Cerebellar cortex (tissue), 1 donor: ENCODE measurements at places on chromosomes 4 and X.

GRCh38 chr4:10083331-10083771 is 33.2 kb downstream of the WDR1 start:
- DNase-seq: no peak

DNA sequence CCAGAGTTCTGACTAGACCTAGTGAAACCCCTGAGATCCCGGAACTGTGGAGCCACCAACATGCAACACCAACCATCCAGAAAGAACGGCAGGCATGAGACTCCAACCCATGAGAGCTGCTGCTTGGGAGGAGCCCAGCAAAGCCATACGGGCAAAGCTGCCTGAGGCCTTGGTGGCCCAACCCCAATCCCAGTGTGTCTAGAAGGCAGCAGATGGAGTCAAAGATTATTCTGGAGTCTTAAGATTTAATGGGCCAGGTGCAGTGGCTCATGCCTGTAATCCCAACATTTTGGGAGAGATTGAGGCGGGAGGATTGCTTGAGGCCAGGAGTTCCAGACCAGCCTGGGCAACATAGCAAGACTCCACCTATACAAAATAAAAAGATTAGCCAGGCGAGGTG is 49.2 kb upstream of the PDK3 start:
- DNase-seq: no peak

GRCh38 chr4:124173912-124174311 is 538.6 kb downstream of the ANKRD50 start:
- no peak for DNase-seq

DNA sequence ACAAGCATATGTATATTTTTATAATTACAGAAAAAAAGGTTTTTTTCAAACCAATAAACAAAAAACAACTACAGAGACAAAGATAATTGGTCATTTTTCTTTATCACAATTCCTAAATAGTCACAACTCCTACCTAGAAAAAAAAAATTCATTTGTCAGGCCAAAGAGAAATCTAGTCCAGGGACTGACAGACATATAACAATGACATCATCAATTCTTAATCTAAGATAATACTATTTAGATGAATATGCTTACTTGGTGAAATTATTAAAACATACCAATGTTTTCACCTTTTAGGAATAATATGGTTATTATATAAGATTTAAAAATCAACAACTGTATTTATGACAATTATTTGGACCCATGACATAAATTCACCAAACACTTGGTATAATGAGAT is 48.4 kb downstream of the CHM start:
- DNase-seq: no peak

GRCh38 chrX:18146954-18147353 is 73.7 kb downstream of the BEND2 start:
- no peak for DNase-seq

DNA sequence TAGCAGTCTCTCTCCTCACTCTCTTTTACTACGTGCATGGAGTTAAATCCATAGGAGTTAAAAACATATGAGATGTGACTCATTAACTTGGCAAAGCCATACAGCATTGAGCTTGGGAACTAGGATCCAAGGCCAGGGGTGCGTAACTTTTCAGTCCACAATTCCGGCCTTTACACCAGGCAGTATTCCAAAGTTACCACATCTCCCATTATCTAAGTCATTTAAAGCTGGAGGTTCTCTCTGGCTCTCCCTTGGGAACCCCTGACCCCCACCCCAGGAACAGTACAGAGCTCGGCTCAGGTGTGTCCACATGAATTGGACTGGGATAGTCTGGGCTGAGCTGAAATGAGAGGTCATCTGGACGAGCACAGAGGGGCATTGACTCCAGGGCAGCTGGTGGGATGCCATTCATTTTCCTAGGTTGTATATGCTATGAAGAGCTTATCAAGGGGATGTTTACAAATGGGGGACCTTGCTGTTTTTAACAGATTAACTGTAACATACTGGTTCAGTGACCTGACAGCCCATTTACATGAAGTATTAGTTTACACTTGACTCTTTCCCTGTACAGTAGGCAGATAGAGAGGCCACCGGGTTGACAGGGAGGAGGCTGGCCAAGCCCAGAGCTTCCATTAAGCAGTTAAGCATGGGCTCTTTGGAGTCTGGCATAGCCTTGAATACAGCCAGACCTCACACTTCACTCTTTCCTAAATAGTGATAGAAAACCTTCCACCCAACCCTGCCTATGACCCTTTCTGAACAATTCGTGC is 128.8 kb downstream of the RAB28 start:
- DNase-seq: no peak

- peak; percentile 27 for DNase-seq
Observed at GRCh38 chrX:12701628-12702027, 89.6 kb upstream of the PRPS2 start.

DNA sequence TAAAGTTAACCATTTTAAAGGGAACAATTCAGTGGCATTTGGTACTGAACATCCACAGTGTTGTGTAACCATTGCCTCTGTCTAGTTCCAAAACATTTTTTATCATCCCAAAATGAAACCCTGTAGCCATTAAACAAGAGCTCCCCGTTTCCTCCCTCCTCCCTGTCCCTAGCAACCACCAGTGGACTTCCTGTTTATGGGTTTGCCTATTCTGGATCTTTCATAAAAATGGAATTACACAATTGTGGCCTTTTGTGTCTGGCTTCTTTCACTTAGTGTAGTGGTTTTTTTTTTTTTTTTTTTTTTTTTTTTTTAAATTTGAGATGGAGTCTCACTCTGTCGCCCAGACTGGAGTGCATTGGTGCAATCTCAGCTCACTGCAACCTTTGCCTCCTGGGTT is 11.6 kb downstream of the RBMX2 start:
- DNase-seq: no peak

DNA sequence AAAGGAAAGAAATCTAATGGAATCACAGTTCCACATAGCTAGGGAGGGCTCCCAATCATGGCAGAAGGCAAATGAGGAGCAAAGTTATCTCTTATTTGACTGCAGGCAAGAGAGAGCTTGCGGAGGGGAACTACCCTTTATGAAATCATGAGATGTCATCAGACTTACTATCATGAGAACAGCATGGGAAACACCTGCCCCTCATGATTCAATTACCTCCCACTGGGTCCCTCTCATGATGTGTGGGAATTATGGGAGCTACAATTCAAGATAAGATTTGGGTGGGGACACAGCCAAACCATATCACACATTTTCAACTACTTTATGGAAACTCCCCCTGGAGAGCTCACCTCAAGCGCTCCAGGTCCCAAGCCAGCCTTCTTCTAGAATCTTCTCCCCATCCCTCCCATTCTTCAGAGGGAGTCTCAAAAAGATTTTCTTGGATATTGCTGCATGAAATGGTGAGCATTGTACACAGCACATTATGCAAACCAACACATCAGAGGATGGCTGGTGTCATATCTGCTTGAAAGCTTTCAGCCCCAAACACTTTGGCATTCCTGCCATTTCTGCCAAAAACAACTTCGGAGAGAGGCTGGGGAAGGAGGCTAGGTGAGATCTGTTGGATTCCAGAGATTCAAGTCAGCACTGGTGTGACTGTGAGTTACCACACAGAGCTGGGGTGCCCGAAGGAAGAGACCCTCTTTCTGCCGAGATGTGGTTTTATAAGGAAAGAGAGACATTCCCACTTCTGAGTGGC is 6.9 kb downstream of the FGFBP1 start:
- DNase-seq: no peak

GRCh38 chrX:153513265-153513664 is 4.2 kb upstream of the ATP2B3 start:
- DNase-seq: no peak

DNA sequence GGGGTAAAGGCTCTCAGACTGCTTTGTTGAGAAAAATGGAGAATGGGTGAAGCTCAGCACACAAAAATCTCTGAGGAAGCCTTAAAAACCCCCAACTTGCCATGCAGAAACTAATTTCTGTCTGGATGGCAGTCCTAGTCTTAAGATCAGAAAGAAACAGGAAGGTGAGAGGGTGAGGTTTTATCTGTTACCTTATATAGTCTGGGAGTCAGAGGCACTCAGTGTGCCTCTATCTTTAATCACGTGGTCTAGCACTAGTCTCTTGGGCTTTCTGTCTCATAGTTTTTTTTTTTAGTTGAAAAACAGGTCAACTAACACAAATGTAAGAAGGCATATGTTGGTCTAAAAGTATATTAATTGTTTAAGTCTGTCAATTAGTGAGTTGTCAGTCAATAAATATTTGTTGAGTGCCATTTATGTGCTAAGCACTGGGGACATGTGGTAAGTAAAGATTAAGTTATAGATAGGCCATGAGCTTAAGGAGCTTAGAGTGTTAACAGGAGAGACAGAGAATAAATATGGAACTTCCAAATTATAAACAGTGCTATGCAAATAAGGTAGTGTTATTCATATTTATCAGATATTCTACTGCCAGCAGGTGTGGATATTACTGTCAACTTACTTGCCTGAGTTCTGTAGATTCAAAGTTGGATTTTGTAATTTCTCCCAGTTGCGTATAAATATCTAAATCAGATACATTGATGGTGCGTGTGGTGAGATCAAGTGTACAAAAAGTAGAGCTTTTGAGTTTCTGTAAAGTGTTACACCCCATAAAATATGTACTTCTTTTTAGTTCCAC is 7.0 kb downstream of the CYBB start:
- no peak for DNase-seq

DNA sequence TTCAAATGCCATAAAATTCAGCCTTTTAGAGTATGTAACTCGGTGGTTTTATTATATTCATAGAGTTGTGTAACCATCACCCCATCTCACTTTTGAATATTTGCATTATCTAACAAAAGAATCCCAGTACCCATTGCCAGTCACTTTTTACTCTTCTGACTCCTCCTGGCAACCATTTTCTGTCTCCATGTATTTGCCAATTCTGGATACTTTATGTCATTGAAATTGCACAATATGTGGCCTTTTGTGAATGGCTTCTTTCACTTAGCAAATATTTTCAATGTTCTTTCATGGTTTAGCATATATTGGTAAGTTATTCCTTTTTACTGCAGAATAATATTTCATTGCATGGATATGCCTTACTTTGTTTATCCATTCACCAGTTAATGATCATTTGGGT is 79.9 kb downstream of the SLIT2 start:
- no peak for DNase-seq

DNA sequence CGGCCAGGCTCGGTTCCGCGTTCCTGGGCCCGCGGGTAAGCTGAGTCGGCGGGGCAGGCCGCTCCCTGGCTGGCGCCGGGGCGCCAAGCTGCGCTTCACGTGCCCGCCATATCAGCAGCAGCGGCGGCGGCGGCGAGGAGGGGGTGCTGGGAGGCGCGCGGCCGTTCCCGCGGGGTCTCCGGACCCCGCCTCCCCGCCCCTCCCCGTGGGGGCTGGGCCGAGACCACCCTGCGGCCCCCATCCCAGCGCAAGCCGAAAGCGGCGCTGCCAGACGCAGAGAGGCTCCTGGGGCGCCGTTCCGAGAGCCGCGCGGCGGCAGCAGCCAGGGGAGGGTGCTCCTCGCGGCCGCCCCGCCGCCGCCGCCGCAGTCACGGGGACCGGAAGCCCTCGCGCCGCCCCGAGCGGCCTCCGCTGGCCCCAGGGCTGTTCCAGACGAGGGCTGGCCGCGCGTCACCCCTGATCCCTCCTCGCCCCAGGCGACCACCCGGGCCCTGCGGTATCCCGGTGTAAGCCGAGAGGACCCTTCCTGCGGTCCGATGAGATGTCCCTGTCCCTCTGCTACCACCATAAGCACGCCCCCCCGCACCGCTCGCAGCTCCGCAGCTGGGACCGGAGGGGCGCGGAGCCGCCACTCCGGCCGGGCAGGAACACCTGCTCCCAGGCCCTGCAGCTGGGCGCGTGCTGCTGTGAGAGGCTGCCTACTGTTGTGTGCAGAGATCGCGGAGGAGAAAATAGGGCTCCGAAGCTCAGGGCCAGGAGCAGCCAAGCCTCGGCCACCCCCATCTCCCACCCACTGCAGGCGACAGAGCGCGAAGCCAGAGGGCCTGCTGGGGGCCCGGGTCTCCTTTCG is 7.5 kb upstream of the BCOR start:
- no peak for DNase-seq

DNA sequence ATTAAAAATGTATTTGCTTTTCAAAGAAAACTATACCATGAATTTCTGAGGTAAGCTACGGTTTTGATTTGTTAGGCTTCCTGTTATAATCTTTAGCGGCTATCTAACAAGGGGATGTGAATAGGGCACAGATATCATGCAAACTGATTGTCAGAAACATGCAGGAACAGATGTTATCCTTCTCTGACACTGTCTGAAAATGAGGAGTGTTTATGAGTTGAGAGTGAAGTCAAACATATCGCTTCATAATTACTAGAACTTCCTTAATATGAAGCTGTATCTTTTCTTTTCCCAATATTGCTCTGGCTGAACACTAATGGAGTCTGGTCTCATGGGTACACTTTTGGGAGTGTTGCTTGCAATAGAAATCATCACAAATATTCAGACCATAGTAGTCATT is 16.3 kb upstream of the SULT1B1 start:
- DNase-seq: no peak

GRCh38 chr4:100517864-100518341 is at the start of gene EMCN:
Gene EMCN, minus strand, starts transcription at chr4:100518022. Its CDS starts 108 bp downstream, at chr4:100517914.
- no peak for DNase-seq

DNA sequence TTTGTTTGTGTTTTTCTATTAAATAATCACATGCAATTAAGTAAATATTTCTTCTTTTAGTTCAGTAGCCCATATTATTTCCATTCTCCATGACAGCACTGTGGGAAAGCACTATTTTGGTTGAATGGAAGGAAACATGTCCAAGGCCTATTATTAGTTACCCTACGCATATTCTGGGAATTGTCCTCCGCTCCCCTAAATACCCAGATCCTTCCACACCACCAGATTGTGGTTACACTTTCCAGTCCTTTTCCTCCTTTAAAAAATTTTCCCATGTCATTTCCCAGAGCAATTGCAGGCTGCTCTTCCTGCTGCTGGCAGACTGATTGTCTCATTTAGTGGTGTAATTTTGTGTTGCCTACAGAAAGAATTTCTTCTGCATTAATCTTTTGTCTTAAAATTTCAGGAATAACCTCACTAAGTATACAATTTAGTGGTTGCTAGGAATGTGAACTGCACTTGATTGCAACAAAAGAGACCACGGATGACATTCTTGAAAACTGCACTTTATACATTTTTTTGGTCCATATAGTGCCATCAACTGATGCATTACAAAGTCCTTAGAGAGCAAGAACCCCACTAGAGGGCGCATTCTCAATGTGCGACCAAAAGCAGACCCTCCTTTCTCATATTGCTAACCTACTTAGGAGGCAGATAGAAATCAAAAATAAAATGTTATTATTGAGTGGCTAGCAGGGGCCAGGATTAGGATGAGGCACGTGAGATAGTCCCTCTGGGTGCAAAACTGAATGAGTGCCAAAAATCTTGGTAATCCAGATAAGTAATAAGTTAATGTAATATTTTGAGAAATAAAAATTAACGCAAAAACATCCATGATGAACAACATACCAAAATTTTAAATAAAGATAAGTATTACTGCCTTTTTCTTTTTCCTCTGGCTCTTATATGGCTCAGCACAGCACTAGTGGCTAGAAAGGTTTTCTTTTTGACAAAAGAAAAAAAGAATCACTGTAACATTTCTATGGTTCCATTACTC is 98.8 kb upstream of the IQCM start:
- peak; percentile 24 for DNase-seq

DNA sequence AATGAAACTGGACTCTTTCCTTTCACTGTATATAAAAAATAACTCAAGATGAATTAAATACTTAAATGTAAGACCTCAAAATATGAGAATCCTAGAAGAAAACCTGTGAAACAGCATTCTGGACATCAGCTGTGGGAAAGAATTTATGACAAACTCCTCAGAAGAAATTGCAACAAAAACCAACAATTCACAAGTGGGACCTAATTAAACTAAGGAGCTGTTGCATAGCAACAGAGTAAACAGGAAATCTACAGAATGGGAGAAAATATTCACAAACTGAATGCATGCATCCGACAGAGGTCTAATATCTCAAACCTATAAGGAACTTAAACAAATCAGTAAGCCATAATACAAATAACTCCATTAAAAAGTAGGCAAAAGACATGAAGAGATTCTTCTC is 851.7 kb upstream of the PCDH10 start:
- DNase-seq: no peak
